ENCODE measurements at places on chromosomes 7 and 10.

DNA sequence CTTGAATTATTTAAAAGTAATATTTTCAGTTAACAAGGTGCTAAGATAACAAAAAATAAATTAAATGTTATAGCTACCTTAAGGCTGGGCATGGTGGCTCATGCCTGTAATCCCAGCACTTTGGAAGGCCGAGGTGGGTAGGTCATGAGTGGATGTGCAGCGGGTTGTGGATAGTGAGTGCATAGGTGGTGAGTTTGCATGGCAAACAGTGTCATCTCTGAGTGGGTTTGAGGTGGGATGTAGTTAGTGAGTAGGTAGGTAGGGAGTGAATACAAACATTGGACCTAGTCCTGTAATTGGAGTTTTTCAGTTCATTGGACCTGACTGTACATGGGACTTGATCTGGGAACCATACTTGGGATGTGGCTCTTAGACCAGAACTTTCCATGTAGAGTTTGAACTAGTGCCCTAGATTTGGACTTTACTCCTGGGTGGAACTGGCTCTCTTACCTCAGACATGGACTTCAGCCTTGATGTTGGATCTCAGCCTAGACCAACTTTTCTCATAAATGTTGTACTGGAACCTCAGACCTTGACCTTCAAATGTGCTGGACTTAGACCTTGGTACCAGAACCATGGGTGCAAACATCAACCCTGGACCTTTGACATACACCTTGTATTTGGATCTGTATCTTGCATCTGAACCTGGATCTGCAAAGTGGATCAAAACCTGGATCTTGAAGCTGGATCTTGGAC, 47.0 kb downstream of the SEC61G start:
- DNase-seq: no peak

DNA sequence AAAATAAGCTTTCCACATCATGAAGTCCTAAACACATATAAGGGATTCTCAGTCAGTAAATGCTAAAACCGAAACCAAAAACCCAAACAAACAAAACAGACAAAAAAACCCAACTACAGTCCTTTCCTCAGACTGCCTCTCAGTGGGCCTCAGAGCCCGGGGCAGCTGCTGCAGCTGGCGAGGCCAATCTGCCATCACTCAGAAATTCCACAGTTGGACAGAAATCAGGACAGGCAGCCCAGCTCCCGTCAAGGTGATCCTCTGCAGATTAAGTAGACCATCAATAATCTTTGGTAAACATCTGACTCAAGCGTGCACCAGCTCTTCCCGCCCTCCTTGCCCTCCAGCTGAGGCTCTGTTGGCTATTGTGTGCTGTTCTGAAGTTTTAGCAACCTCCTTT, 142.2 kb downstream of the ATXN7L1 start:
- DNase-seq: no peak

- DNase-seq: no peak
Measured at GRCh38 chr7:117751775-117752174, 121.5 kb downstream of the CTTNBP2 start.

- DNase-seq: no peak
Measured at GRCh38 chr10:95664543-95664942, 8.0 kb upstream of the ALDH18A1 start.

GRCh38 chr10:6969659-6970058, 389.6 kb upstream of the PRKCQ start:
- DNase-seq: no peak

DNA sequence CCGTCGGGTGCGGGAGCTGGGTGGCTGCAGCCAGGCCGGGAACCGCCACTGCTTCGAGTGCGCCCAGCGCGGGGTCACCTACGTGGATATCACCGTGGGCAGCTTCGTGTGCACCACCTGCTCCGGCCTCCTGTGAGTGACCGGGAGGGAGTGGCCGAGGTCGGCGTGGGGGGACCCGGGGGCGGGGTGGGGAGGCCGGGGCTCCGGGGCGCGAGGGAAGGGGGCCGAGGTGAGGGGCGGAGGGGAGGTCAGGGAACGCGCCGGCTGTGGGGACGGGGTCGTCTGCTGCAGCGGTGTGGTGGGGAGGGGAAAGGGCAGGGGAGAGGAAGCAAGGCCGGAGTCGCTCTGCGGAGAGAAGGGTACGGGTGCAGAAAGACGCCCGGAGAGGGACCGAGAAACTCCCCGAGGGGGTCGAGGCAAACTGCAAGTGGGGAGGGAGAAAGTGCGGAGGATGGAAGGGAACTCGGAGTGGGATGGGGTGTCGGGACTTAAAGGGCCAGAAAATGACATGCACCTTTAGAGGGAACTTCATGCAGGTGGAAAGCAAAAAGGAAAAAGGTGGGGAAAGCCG, 518 bp downstream of the AGFG2 start:
- DNase-seq: no peak

- DNase-seq: no peak
Measured at GRCh38 chr7:2465928-2466327, 10.3 kb downstream of the GRIFIN start.

- no peak for DNase-seq
Measured at GRCh38 chr10:972763-973162, 15.5 kb upstream of the GTPBP4 start.

- DNase-seq: no peak
Measured at GRCh38 chr10:88733215-88733614, 26.6 kb upstream of the LIPN start.

GRCh38 chr10:28481968-28482367, 51.0 kb upstream of the WAC start:
- DNase-seq: no peak

- DNase-seq: no peak
Measured at GRCh38 chr7:1397491-1398327, 61.6 kb downstream of the MICALL2 start.

GRCh38 chr10:107686095-107686494, 521.6 kb upstream of the SORCS1 start:
- DNase-seq: no peak

DNA sequence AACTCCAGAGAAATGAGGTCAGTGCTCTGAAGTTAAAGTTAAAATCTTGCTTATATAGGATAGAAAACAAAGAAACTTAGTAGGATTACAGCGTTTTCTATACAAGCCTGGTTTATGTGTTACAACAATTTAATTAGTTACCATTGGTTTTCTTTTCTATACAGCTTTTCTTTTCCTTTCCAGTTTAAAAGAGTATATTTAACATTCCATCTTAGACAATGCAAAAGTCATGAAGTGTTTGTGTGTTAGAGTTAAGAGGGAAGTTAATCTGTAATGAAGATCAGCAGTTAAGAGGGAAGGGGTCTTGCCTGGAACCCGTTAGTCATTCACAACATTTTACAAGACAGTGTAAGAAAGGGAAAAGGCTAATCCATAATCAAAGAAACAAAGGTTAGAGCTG, 338.3 kb downstream of the OTUD1 start:
- no peak for DNase-seq

GRCh38 chr7:92064438-92065029, 69.7 kb downstream of the CYP51A1 start:
- no peak for DNase-seq

DNA sequence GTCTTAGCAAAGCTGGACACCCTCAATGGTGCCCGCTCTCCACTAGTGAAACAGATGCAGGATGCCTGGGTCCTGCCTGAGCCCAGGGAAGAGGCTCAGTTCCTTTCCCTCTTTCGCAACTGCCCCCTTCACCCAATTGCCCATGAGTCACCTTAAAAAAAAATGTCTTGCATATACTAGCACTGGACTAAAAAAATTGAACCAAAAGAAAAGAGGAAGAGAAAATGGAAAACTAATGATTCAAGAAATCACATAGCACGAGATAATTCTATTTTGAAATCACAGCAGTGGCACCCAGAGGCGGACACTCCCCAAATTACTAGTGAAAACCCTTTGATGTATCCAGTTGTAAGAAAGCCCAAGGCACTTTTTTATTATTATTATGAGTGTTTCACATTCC, 972.5 kb downstream of the LRMDA start:
- DNase-seq: no peak

- DNase-seq: no peak
Measured at GRCh38 chr7:32943252-32944030, 13.8 kb upstream of the FKBP9 start.

- DNase-seq: no peak
Measured at GRCh38 chr7:30915005-30915601, 3.5 kb downstream of the AQP1 start.

DNA sequence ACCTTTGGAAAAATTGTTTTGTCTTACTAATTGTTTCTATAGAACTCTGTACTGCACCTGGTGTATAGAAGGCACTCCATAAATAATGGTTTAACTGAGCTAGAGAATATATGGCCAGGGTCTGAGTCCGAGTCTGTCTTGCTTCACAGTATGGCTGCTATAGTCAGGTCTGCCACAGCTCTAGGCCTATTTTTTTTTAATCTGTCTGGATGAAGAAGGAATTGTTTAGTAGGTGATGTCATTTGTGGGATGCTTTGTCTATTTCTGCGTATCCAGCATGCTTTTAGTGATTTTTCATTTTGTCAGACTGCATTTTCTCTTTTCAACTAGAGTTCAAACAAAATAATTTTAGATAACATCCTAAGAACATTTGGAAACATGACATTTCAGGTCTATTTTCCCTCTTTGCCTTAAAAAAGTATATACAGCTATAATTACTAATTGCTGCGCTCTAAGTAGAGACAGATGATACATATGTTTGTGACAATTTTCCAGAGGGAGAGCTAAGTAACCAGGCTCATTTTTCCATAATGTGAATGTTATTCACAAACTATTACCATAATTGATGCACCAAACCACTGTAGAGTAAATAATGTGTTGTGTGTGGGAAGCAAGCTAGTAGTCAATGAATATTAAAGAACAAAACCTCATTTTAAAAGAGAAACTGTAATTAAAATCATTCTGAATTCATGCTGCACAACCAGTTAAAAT, 361.7 kb downstream of the AUTS2 start:
- no peak for DNase-seq

DNA sequence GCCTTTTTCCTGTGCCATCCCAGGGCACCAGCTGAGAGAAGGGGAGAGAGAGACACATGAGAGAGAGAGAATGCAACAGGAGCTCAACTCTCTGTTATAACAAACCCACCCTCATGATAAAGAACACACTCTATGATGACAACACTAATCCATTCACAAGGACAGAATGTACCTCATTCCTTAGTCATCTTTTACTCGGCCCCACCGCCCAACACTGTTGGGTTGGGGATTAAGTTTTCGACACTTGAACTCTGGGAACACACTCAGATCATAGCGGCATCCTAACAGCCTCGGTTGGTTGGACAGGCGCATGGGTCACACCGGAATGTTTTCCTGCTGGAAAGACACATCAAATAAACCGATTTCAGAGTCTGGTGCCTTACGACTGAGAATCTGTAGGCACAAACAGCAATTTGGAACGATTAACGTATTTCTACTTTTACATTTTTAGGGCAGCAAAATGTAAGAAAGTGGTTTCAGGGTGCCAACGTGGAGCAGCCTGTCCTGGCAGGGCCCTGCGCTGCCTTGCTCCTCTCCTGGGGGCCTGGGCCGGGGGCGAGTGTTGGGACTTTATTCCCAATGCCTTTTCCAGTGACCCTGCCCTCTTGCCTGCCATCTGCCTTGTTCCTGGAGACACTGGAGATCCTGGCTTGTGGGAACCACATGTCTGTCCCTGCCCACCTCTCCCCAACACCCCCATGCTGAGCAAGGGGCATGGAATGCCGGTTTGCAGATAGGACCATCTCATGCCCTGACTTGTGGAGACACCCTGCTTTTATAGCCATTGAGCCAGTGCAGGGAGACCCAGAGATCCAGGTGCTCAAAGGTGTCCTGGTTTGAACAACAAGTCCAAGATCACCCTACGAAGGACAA, 287.0 kb downstream of the TCERG1L start:
- no peak for DNase-seq

DNA sequence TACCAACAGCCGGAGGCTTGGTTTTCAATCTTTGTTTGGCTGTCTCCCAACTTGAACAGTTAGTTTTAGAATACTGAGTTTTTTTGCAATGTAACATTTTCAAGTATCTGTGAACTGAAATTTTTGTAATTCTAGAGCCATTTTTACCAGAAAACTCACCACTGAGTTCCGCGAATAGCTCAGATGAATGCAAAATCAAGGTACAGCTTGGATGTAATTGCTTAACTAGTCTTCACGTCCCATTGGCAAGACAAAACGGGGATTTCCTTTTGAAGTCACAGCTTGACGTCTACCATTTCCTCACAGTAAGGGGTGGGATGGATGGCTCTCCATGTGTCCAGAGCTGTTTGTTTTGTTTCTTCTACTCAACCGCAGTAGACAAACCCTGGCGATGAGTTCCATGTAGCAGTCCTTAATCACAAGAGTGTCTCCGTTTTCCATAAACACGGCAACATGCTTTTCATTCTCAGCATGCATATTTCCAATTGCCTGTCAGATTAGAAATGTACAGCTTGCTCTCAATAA, 55.8 kb upstream of the FGFR2 start:
- DNase-seq: no peak

GRCh38 chr10:44792119-44792775, 118.9 kb upstream of the TMEM72 start:
- no peak for DNase-seq

GRCh38 chr10:101114646-101115045, 16.5 kb upstream of the TLX1 start:
- no peak for DNase-seq

All from anterior cingulate cortex (tissue), 58 donors.